ENCODE measurements at places on chromosomes 4 and X.

GRCh38 chrX:23896981-23897380, 10.8 kb downstream of the APOO start:
- no peak for DNase-seq

DNA sequence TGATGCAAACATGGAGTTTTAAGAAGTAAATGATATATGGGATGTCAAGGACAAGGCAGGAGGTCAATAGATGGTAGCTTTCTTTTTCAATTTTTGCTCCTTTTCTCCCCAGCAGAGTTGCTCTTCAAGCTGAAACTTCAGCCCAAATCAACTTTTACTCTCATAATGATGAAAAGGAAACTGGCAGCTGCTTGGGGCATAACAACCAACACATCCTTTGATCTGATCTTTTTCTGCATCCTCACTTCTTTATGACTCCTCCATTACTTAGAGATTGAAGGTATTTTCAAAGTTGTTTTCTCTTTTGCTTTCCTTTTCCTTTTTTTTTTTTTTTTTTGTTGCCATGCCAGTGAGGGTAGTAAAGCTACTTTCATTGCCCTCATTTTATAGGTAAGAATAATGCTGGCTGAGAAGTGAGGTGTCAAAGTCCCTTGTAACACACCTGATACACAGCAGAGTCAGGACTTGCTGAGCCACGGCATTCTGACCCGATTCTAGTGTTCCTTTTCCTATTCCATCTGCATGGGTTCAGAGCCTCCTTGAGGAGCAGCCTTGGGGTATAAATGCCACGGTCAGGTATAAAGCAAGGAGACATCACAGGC, 26.9 kb downstream of the SLC2A9 start:
- no peak for DNase-seq

DNA sequence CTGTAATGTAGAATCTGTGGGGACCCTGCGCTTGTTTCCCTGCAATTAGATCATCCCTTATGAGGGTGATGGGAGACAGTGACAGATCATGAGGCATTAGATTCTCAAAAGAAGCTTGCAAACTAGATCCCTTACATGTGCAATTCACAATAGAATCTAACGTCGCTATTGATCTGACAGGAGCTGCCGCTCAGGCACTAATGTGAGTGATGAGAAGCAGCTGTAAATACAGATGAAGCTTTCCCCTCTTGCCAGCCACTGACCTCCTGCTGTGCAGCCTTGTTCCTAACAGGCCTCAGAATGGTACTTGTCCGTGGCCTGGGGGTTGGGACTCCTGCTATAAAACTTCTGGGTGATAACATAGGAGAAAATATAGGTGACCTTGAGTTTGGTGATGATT, 1076.8 kb downstream of the PDHA2 start:
- no peak for DNase-seq

GRCh38 chr4:93809773-93810172, 18.8 kb upstream of the ATOH1 start:
- no peak for DNase-seq

- DNase-seq = no peak
These were observed 76.6 kb downstream of the DDX60 start for GRCh38 chr4:168241953-168242352.

DNA sequence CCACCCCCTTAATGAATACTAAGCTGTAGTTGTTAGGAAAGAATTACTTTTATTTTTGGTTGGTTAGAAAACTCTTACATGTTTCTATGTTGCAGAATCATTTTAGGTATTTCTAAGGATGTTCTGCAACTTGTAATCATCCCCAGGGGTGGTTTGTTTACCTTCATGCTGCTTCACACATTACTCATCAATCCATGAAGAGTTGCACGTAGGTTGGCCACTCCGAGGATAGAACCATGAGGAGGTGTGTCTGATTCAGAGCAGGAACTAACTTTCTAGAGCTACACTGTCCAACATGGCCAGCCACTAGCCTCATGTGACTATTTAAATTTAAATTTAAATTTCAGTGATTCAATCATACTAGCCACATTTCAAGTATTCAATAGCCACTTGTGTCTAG, 127.2 kb upstream of the FRMPD4 start:
- DNase-seq = peak; percentile 23

DNA sequence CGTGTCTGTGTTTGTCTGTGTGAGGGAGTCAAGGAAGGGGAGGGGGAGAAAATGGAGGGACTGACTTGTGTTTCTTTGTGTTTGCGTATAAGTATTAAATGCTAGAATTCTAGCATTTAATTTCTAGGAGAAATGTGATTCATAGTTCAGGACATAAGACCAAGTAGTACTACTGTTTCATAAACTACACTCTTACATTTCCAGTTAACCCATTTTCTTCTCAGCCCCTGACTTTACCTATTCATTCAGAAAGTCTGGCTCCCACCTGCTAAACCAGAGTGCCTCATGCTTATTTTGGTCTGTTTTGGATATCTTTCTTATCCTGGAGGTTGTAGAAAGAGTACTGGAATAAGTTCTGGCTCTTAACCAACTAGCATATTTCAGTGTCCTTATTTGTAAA, 14.2 kb downstream of the EDA start:
- no peak for DNase-seq

DNA sequence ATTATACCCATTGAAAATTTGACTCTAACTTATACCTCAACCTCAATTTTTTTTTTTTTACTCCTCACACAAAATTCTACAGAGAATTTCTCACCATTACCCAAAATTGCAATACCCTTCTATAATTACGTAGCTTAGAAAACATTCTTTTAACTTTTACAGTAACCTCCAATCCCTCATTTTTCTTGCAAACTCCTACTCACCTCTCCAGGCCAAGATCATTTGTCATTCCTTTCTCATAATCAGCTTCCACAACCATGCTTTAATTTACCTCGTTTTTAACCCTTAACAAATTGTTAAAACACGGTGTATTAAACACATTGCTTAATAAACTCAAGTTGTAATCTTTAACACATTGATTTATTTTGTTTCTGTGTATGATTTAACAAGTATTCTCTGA, 289.7 kb upstream of the TRAM1L1 start:
- DNase-seq = no peak

GRCh38 chr4:172648471-172648870, 520.1 kb upstream of the GALNT7 start:
- no peak for DNase-seq

- peak; percentile 29 for DNase-seq
These were observed at the start of gene COL4A5 for GRCh38 chrX:108439426-108439942. Gene COL4A5, plus strand, starts transcription at chrX:108439838. Its CDS starts 288 bp downstream, at chrX:108440126.

GRCh38 chrX:129875669-129876068, 30.3 kb upstream of the UTP14A start:
- DNase-seq = peak; percentile 61

- no peak for DNase-seq
These were observed 42.1 kb downstream of the MAB21L2 start for GRCh38 chr4:150624055-150624454.

- no peak for DNase-seq
These were observed 41.3 kb downstream of the TMEM131L start for GRCh38 chr4:153507310-153508073.

GRCh38 chr4:37828843-37829242, 2.4 kb downstream of the PGM2 start:
- DNase-seq = no peak

DNA sequence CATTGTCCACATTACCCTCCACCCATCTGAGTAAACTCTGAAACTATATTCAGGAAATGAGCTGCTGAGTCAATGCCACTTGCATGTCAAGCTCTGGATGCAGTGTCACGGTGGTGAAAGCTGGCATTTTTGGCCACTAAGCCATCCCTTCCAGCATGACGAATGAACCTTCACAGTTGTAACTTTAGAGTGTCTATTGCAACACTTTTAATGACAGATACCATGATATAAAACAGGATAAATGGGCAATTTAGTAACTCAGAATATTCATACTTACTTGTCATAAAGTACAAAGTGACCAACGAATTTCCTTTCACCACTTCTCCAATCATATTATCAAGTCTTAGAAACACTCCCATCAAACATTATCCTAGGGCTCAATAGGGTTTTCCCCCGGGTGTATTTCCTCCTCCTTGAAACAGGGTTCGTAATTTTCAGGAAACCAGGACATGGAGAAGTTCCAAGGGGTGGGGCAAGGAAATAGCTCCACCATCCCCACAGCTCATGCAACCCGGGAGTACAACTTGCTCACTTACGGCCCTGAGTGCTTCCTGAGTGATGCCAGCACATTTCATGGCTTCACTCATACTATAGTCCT, 73.1 kb downstream of the MTHFD2L start:
- peak; percentile 13 for DNase-seq

DNA sequence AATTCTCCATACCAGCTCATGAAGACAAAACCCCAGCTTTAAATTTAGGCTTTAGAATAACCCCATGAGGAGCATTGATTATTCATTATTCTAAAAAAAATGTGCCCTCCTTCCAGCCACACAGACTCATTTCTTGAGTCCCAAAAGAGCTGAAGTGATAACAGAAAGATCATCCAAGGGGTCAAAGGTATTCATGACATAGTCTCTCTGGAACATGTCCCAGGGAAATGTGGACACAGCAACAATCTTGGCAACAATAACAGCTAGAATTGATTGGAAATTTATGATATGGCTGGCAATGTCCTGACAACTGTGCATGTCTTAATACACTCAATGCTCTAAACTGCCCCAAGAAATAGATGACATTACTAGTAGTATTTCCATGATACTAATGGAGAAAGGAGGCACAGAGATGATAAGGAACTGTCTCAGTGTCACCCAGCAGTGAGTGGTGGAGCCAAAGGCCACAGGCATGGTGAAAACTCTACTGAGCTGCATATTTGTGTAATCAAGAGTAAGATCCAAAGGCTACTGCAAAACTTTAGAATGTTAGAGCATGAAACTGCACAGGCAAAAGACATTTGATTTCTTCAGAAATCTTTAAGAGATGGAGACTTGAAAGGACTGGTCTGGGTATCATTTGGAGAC, 37.3 kb upstream of the XAGE1B start:
- no peak for DNase-seq

DNA sequence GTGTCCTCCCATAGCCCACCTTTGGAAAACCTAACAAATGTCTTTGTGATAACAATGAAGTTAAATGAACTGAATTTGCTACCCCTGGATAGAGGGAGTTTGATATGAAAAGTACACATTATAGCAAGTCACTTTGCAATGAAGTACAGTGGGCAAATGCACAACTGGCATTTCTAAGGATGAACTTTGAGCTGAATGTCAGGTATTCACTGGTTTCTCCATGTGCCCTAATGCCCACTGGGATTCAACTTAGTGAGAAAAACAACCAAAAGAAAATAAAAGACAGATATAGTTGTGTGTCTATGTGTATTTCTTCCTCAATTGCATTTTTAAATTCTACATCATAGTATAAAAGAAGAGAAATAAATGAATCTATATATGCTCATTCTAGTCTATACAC, 51.0 kb downstream of the PAPSS1 start:
- no peak for DNase-seq

- DNase-seq = no peak
These were observed 91.2 kb downstream of the LPAR4 start for GRCh38 chrX:78838709-78839108.

GRCh38 chr4:83209419-83209818, 75.2 kb downstream of the COQ2 start:
- DNase-seq = no peak

- no peak for DNase-seq
These were observed 61.1 kb upstream of the C1GALT1C1 start for GRCh38 chrX:120690941-120691340.

DNA sequence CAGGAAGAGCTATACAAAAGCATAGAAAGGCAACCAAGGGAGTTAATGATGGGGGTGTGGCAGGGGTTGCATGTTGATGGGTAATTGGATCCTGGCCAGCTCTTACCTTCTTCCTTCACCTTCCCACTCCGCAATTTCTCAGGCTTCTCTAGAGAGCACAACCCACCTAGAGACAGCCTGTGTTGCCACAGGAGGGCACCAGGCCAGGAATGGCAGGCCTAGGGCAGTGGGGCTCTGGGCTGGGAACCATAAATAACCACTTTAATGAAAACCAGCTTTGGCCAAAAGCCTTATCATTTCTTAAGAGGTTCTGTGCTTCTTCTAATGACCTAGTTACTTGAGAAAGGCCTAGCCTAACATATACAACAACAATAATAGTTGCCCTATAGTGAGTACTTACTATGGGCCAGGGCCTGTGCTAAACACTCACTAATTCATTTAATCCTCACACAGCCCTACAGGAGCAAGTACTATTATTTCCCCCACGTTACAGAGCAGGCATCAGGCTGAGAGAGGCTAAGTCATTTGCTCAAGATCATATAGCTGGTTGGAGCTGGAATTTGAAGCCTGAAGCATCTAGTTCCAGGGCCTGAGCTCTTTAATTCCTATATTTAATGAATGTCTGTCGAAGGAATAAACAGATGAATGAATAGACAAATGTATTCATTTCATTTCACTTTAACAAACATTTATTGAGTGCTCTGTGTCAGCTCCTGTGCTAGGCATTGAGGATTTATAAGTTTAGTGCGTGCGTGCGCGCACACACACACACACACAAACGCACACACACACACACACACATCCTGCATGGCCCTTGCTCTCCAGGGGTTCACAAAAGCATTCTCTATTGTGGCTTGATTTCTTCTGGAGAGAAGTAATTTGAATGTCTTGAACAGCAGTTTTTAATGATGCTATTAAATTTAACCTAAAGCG, 66.8 kb downstream of the RTL9 start:
- no peak for DNase-seq

DNA sequence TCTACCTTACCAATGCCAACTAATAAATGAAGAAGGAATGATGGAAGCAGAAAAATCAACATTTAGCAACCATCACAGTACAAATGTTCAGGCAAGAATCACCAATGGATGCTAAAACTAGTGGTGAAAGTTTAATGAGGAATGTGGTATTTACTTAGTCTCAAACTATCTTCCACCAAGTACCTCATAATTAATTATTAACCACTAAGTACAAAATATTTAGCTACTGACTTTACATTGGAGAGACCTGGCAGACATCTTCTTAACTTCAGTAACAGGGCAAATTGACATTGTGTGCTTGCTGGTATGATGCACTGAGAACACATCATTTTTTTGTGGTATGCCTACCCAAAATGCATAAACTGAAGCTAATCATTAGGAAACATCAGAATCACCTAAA, 82.4 kb downstream of the DLG3 start:
- no peak for DNase-seq

DNA sequence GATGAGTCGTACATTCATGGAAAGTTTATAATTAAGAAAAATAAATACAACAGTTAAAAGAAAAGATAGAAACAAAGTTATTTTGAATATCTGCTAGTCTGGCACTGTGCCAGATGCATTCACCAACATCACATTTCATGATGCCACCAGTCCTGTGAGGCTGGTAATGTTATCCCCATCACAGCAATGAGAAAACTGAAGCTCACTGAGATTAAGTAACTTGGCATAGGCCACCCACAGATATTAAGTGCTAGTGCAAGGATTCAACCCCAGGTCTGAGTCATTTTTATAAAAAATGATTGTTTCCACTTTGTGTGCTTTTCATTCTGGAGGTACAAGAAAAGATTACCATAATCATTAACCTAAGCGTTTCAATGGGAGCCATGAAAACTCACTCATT, 65.0 kb upstream of the IL15 start:
- DNase-seq = no peak

- DNase-seq = no peak
These were observed 4.5 kb upstream of the TNIP3 start for GRCh38 chr4:121168446-121169281.

Data from AG08396 (cell line).